ENCODE measurements at places on chromosomes 7 and 10. TPM values are rescaled to one million over a fixed set of nuclear protein-coding genes. Genes with fewer than 3 reads are reported as not detected.

The FAM25C gene
- polyA plus RNA-seq, result not detected

The SEMA3C gene
- 39.9 TPM for polyA plus RNA-seq

DNA sequence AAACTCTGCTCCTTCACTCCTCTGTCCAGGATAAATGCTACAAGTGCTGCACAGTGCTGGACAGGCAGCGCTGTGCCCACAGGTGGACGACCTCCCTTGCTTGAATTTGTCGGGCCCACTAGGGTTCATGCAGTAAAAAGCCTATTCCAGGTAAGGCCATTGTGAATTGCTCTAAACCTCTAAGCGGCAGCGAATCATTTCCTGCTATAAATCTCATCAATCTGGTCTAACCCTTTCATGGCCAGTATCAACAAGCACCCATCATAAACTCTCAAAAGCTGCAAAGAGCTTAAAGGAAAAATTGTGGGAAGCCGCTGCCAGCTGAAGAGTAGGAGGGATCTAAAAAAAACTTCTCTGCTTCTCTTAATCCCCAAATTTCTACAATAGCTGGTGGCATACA is 134.2 kb downstream of the SLC25A13 start:
- no peak for DNase-seq

DNA sequence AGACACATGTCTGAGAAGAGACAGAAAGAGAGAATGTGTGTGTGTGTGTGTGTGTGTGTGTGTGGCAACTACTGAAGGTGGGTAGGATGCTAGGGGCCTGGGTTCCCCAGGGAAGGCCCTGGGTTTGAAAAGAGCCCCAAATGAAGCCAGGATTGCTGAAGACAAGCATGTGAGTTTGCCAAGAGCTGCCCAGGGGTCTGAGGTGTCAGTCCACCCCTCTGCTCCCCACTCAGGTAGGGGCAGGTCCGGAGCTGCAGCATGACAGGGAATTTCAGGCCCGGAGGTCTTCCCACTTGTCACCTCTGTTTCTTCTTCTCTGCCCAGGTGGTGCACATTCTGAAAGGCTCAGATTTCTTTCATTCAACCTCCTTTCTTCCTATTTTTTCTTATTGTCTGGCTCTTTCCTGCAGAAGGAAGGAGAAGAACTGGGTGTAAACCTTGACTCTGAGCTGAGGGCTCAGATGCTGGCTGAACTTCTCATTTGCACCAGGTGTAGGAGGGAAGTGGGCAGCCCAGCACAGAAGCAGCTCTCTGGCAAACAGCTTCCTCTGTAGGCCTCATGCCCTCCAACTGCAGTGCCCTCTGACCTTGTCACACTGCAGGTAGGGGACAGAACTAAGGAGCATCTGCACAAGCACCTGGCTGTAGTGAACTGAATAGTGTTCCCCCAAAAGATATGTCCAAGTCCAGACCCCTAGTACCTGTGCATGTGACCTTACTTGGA is 79.6 kb upstream of the LRRC4 start:
- no peak for DNase-seq

GRCh38 chr7:23544913-23545354 is 13.2 kb upstream of the TRA2A start:
- no peak for DNase-seq

DNA sequence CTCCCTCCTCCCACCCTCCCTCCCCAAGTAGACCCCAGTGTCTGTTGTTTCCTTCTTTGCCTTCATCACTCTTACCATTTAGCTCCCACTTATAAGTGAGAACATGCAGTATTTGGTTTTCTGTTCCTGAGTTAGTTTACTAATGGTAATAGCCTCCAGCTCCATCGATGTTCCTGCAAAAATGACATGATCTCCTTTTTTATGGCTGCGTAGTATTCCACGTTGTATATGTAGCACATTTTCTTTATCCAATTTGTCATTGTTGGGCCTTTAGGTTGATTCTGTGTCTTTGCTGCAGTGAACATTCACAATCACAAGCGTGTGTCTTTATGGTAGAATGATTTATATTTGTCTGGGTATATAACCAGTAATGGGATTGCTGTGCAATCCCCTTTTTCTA is 51.8 kb upstream of the ARHGAP12 start:
- no peak for DNase-seq

GRCh38 chr10:31138026-31138553 is 106.4 kb upstream of the ZNF438 start:
- no peak for DNase-seq

Data from AG04450 (cell line).